ENCODE measurements at places on chromosomes 12 and 14.

DNA sequence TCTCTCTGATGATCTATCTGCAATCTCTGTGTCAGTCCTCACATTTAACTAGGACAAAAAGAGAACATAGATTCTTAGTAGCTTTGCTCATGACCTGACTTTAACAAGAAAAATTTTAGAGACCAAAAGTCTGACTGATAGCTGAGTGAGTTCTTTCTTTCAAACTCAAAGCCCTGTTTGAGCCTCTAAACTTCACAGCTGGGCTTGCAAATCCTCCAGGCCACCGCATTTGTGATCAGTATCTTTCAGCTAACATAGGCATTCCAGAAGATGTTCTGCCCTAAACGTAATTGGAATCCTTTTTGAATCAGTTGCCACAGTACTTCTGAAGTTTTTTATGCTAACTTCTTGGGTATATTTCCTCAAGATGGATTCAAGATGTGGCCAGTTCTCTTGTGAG, 459.0 kb downstream of the DPF3 start:
- no peak for DNase-seq

- no peak for DNase-seq
Observed at GRCh38 chr12:52086366-52086765, 6.9 kb downstream of the SMIM41 start.

DNA sequence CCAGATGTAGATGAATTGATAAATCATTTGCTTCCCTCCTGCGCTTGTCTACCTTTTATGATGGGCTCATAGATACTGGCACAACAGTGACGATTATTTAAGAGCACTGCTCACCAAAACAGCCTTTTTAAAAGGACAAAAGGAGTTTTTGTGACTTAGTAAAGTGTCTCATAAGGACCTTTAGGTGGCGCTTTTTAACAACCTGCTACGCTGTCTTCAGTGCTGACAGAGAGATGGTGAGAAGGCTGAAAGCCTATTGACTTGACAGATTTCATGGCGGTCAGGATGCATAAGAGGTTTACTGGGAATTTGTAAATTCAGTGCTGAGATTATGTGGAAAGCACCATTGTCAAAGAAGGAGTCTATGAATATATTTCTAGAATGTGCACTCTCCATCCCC, 87.6 kb downstream of the SLC15A5 start:
- no peak for DNase-seq

- no peak for DNase-seq
Observed at GRCh38 chr12:52618216-52618615, at the start of gene KRT73. KRT73 (minus strand) TSS chr12:52618559; CDS start chr12:52618524, 35 bp downstream.

- DNase-seq: no peak
Observed at GRCh38 chr12:57611827-57612710, 834 bp downstream of the ARHGEF25 start.

DNA sequence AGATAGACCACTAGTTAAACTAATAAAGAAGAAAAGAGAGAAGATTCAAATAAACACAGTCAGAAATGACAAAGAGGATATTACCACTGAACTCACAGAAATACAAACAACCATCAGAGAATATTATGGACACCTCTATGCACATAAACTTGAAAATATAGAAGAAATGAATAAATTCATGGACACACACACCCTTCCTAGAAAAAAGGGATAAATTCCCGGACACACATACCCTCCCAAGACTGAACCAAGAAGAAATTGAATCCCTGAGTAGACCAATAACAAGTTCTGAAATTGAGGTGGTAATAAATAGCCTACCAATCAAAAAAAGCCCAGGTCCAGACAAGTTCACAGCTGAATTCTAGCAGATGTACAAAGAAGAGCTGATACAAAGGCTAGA, 187.9 kb downstream of the SEC23A start:
- no peak for DNase-seq

DNA sequence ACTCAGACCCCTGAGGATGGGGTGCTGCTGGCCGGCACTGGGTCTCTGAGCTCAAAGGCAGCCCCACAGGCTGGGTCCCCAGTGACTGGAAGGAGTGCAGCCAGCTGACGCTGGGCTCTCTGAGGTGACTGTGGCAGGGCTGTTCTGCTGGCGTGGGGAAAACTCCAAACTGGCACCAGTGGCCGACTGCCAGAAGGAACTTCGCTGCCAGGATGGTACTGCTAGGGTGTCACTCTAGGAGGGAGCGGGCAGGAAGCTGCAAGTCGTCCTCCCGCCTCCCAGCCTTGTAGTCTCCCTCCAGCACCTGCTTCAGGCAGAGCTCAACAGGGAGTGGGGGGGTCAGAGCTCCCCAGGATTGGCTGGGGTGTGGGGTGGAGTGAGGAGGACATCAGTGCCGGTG, 41.3 kb downstream of the CDC42BPB start:
- DNase-seq: no peak

GRCh38 chr12:128531170-128531569, 264.2 kb downstream of the TMEM132C start:
- no peak for DNase-seq

- DNase-seq: peak; percentile 85
Observed at GRCh38 chr12:91877022-91877421, 268.6 kb downstream of the BTG1 start.

DNA sequence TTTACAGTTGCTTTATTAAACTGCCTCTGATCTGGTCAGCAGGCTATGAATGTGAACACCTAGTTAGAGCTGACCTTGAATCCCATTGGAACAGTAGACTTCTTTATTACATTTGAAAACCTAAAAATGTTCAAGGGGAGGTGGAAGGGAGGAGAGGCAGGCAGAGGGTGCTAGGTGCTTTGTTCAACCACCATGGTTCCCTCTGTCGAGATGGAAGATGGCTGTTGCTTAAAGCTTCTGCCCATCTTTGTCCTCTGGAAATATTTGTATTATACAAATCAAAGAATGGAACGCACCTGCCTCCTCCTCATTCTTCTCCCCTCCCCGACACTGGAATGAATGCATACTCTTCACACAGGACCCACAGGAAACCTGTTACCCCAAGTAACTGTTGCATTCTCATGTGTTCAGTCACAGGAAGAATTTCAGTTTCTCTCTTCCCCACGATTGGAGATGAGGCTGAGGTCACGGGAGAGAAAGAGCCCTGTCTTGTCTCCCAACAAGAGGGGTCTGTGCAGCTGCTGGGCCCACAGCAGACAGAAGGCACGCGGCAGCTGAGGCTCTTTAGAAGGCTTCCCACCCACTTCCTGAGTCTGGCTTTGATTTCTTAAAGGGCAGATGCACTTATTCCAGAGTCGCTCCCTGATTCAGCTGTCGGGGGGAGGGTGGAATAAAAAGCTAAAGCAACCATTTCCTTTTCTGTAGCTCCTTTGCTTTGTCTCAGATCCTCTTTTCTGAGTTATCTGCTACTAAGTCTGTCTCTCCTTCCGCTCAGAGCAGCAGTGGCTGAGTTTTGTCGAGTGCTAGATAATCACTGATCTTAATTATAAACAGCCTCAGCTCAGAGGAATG, 217.9 kb upstream of the BTG1 start:
- DNase-seq: peak; percentile 76

- peak; percentile 5 for DNase-seq
Observed at GRCh38 chr14:96698960-96699539, 98.1 kb upstream of the VRK1 start.

DNA sequence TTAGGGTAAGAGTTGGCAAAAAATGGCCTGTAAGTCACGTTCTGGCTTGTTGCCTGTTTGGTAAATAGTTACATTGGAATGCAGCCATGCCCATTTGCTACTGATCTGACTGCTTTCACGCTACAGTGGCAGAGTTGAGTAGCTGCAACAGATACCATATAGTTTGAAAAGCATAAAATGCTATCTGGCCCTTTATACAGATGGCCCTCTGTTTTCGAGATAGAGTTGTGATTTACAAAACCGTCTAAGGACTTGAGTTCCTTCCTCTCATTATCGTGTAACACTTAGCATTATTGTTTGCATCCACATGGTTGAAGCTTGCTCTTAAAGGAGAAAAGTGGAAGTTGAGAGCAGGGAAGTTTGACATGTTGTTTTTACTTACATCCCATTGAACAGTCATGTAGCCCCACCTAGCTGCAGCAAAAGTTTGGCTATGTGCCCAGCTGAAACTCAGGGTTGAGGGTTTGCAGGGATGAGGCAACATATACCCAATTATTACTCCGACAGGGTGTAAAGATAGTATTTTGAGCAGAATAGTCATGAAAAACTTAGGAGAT, 11.3 kb upstream of the SCFD1 start:
- DNase-seq: peak; percentile 42

- no peak for DNase-seq
Observed at GRCh38 chr14:24456980-24457379, 14.4 kb upstream of the SDR39U1 start.

- no peak for DNase-seq
Observed at GRCh38 chr12:70823182-70823976, 97.2 kb downstream of the PTPRR start.

DNA sequence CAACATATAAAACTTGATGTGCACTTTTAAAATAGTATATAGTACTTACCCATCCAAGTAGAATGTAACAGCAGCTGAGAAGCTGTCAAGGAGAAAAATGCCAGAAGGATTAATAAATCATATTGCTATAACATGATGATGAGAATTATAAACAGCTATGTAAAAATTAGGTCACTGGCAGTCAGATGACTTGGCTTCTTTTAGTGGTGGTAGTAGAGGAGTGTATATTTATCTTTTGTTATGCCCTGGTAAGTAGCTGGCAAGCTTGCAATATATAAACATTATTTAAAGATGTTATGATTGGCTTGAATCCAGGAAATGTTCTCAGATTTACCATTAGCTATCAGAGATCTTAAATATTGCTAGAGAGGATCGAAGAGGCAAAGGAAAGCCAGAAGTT, 471.0 kb upstream of the MGAT4C start:
- no peak for DNase-seq

- DNase-seq: no peak
Observed at GRCh38 chr14:99023371-99023770, 248.6 kb downstream of the BCL11B start.

DNA sequence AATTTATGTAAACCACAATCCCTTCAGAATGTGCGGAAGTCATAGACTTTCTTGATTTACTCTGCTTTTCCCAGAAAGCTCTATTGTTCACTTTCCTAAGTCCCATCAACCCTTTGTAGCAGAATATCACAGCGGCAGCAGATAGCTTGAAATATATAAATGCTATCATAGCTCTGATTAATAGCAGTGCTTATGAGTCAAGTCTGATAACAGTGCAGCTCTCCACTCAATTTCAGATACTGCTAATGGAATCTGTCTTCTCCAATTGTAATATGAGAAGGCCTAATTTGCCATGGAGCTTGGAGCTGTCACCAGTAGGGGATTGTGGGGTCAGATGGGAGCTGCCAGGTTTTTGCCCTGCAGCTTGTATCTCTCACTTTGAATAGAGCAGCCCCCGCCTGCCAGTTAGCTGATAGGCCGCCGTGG, 10.9 kb downstream of the TMEM260 start:
- no peak for DNase-seq

- DNase-seq: no peak
Observed at GRCh38 chr12:131574395-131574771, 136.5 kb upstream of the SFSWAP start.

- DNase-seq: no peak
Observed at GRCh38 chr12:108977360-108977759, 43.5 kb downstream of the SVOP start.

- no peak for DNase-seq
Observed at GRCh38 chr14:33449268-33449667, 501.6 kb downstream of the EGLN3 start.

DNA sequence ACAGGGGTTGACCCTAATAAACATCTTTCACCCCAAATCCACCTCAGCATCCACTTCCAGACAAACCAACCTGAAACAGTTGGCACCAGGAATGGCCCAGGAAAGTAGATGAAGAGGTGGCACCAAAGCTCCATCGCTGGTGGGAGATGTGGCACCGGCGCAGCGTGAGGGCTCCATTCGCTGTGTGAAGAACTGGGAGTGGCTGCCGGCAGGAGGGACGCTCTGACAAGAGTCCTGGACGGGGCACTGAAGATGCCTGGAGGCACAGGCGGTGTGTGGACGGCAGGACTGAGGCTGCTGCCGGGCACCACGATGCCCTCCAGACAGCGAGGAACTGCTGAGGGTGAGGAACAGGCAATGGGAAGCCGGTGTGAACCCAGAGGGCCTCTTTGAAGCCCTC, 29.3 kb downstream of the DIO3 start:
- DNase-seq: no peak

GRCh38 chr12:107635139-107635538, 50.5 kb upstream of the PWP1 start:
- no peak for DNase-seq

GRCh38 chr12:115147916-115148315, 463.9 kb upstream of the TBX3 start:
- no peak for DNase-seq

DNA sequence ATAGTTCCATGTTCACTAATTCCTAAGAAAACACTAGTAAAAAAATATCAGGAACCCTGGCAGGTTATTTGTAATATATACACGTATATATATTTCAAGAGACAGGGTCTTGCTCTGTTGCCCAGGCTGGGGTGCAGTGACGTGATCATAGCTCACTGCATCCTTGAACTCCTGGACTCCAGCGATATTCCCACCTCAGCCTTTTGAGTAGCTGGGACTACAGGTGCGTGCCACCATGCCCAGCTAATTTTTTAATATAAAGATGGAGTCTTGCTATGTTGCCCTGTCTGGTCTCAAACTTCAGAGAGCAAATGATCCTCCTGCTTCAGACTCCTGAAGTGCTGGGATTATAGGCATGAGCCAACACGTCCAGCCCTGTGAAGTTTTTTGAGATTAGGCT, 16.2 kb downstream of the GPRC5A start:
- DNase-seq: no peak

DNA sequence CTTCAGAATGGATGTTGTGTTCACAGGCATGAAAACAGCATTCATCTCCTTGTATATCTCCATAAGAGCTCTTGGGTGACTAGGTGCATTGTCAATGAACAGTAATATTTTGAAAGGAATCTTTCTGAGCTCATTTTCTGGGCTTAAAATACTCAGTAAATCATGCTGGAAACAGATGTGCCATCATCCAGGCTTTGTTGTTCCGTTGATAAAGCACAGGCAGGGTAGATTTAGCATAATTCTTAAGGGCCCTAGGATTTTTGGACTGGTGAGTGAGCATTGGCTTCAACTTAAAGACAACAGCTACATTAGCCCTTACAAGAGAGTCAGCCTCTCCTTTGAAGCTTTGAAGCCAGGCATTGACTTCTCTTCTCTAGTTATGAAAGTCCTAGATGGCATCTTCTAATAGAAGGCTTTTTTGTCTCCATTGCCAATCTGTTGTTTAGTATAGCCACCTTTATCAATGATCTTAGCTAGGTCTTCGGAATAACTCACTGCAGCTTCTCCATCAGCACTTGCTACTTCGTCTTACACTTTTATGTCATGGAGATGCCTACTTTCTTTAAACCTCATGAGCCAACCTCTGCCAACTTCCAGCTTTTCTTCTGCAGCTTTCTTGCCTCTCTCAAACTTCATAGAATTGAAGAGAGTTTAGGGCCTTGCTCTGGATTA, 79.6 kb upstream of the PSMA6 start:
- DNase-seq: no peak

GRCh38 chr14:36522972-36523715, 3.1 kb upstream of the NKX2-1 start:
- DNase-seq: no peak

GRCh38 chr14:56753396-56753795, 56.9 kb downstream of the OTX2 start:
- no peak for DNase-seq

Measured in CD4-positive, alpha-beta T cell treated with Interleukin-17A for 4 hours (primary cell).